DMS79 (cell line): ENCODE measurements at places on chromosomes 5 and 9.

DNA sequence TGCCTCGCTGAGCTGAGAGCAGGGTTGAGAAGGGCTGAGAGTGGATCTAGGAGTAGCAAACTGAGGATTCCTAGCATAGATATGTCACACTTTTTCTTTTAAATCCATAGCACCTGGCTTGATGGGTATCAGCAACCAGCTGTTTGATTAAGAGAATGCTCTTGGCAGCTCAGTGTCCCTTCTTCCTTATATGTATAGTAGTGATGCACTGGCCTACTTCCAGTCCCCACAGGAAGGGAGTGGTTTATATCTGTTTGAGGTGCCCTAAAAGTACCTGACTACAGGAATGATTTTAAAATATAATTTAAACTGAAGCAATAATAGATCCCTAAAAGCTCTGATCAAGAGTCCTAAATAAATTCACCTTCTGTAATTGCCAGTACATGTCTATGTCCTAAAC, 546.8 kb upstream of the ZNF608 start:
- no peak for DNase-seq

GRCh38 chr5:124868676-124869075, 122.2 kb upstream of the ZNF608 start:
- DNase-seq: no peak

DNA sequence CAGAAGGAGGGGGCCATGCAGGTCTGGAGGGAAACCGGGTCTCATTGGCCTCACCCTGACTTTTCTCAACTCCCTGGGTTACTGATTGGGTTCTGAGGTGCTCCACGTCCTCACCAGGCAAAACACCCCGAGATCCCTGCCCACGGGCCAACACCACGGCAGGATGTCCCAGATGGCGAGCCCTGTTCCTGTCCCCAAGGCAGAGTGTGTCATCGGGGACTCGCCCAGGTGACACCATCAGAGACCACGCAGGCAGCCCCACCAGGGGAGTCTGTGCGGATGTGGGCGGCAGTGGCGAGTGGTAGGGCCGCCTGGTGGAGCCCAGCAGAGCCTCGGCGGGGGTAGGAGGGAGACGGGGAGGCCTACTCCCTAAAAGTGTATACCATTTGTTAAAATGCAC, 59.0 kb upstream of the UBAC1 start:
- no peak for DNase-seq

DNA sequence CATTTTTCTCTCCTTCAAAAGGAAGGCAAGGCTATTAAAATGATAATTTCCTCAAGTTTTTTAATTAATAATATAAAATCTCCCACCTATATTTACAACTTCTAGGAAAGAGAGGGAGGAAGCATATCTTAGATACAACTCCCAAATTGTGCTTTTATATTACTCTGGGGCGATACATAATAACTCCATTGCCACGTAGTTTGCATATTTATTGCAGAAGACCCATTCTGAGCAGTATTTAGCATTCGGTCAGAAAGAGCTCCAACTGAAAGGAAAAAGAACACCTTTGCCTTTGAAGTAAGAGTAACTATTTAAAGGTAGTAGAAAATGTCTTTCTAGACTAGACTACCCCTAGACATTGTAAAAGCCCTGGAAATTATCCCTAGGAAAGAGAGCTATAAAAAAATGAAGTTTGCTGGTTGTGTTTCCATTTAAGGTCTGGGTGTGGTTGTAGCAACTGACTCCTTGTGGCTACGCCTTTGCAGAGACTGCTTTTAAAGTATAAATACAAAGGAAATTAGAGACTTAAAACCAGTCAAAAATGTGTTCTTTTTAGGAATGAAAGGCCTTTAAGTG, 566.1 kb downstream of the ZNF608 start:
- no peak for DNase-seq

- no peak for DNase-seq
Observed at GRCh38 chr5:1564182-1564748, 40.5 kb upstream of the LPCAT1 start.
